Activated naive CD4-positive, alpha-beta T cell treated with anti-CD3 and anti-CD28 coated beads, Interleukin-2, amount 10 ng/mL, durations not matched to agents 7 days and 5 days (primary cell): ENCODE measurements at places on chromosomes 7 and 10.
A peak's percentile ranks its signal among the peaks of the same experiment; 100 is the strongest.

- H3K4me3 ChIP-seq, result no peak overlapping the region
- no peak overlapping the region for H3K27ac ChIP-seq
- no peaks in the 10 kb centered on the region for H3K27me3 ChIP-seq
- H3K4me1 ChIP-seq, result peaks cover 7% of the 10 kb centered on the region
- DNase-seq, result no peak
Observed at GRCh38 chr7:110775046-110775445, 315.9 kb upstream of the LRRN3 start.

DNA sequence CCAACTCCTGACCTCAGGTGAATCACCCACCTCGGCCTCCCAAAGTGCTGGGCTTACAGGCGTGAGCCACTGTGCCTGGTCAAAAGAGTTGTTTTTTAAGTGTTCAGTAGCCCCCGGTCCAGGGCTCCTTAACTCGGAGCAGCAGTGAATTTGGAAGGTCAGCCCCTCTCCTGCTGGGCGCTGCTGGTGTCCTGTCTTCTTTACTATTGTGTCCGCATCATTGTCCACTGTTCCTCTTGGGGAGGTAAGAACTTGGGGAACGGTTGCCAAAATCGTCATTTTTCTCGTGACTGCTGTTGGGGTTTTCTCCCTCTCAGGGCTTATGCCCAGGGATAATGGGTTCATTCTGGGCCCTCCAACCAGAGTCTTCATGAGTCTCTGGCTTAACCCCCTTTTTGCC, 46.7 kb downstream of the CAMK1D start:
- no peaks in the 10 kb centered on the region for H3K27me3 ChIP-seq
- no peak overlapping the region for H3K27ac ChIP-seq
- no peak for DNase-seq
- peaks cover 2% of the 10 kb centered on the region for H3K36me3 ChIP-seq

DNA sequence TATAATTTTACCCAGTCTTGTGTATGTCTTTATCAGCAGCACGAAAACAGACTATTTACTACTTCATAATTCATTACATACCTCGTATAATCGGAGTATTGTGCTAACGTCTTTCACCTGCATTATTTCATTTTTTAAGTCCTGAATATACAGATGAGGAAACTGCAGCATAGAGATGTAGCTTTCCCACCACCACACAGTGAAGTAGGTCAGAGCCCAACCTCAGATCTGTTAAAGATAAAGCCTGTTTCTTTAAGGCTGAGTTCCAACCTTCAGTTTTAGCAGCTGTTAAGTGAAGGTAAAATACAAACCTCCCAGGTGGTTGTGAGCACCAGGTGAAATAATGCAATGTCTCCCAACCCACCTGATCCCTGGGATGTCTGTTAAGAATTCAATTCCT, 2.0 kb upstream of the ADAM12 start:
- H3K4me3 ChIP-seq, result no peak overlapping the region
- no peak overlapping the region for H3K27ac ChIP-seq
- H3K4me1 ChIP-seq, result peaks cover 5% of the 10 kb centered on the region
- no peak for DNase-seq

GRCh38 chr10:52442576-52442975, 128.5 kb downstream of the DKK1 start:
- no peak for DNase-seq
- no peaks in the 10 kb centered on the region for H3K36me3 ChIP-seq
- H3K4me3 ChIP-seq, result no peak overlapping the region
- H3K27me3 ChIP-seq, result no peaks in the 10 kb centered on the region

GRCh38 chr10:110311357-110311949, 6.7 kb upstream of the SMNDC1 start:
- H3K27me3 ChIP-seq, result peaks cover 8% of the 10 kb centered on the region
- no peak overlapping the region for H3K27ac ChIP-seq
- H3K4me1 ChIP-seq, result peaks cover 26% of the 10 kb centered on the region
- no peaks in the 10 kb centered on the region for H3K36me3 ChIP-seq
- H3K4me3 ChIP-seq, result no peak overlapping the region
- peak; percentile 59 for DNase-seq

GRCh38 chr7:114970308-114970707, 48.4 kb downstream of the MDFIC start:
- H3K4me3 ChIP-seq, result no peak overlapping the region
- no peaks in the 10 kb centered on the region for H3K27me3 ChIP-seq
- no peak overlapping the region for H3K27ac ChIP-seq
- H3K36me3 ChIP-seq, result peaks cover 60% of the 10 kb centered on the region
- DNase-seq, result no peak

- DNase-seq, result no peak
- peaks cover 83% of the 10 kb centered on the region for H3K27me3 ChIP-seq
- H3K27ac ChIP-seq, result no peak overlapping the region
- no peaks in the 10 kb centered on the region for H3K36me3 ChIP-seq
Observed at GRCh38 chr10:11823989-11824346, 812 bp downstream of the PROSER2 start.

DNA sequence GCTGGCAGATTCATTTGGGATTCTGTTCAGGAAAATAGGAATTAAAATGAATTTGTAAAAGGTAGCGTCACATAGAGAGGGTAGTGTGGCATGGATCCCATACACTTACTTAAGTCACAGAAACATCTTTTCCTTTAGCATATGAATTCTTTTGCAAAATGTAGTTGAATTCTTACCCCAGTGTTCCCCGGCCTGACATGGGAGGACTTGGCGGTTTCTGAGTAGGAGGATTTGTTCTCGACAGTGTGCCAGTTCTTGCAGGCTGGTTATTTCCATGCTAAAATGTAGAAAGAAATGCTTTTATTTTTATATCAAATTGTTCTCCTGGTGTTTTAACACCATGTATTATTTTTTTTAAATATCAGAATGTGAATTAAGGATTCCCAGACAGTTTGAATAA, 72.6 kb downstream of the PDSS1 start:
- H3K4me1 ChIP-seq, result peaks cover 3% of the 10 kb centered on the region
- H3K27ac ChIP-seq, result no peak overlapping the region
- DNase-seq, result no peak
- H3K4me3 ChIP-seq, result no peak overlapping the region

DNA sequence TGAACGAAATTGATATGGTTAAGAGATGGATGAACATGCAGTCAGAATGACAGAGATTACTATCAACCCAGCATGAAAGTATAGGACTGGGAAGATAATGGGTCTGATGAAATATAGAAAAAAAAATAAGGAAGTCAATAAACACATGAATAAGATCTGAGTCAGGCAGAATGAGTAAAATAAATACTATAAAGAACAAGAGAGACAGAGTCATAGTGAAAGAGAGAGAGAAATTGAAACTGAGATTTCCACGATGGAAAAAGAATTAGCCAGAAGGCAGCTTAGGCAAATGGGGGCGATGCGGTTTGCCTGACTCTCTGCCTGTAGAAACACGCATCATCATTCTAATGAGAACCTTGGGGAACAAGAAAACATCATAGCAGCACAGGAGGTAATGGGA, 26.6 kb downstream of the SEMA3D start:
- H3K27me3 ChIP-seq, result no peaks in the 10 kb centered on the region
- no peaks in the 10 kb centered on the region for H3K36me3 ChIP-seq
- H3K4me1 ChIP-seq, result no peaks in the 10 kb centered on the region
- no peak overlapping the region for H3K4me3 ChIP-seq
- no peak for DNase-seq

GRCh38 chr10:70918851-70919530, 30.6 kb upstream of the PCBD1 start:
- no peaks in the 10 kb centered on the region for H3K4me1 ChIP-seq
- no peak overlapping the region for H3K27ac ChIP-seq
- H3K4me3 ChIP-seq, result no peak overlapping the region
- H3K27me3 ChIP-seq, result peaks cover 31% of the 10 kb centered on the region

GRCh38 chr7:129258649-129259389, 34.0 kb downstream of the AHCYL2 start:
- no peaks in the 10 kb centered on the region for H3K36me3 ChIP-seq
- no peak overlapping the region for H3K27ac ChIP-seq
- no peaks in the 10 kb centered on the region for H3K27me3 ChIP-seq
- H3K4me1 ChIP-seq, result peaks cover 16% of the 10 kb centered on the region
- no peak for DNase-seq
- no peak overlapping the region for H3K4me3 ChIP-seq

DNA sequence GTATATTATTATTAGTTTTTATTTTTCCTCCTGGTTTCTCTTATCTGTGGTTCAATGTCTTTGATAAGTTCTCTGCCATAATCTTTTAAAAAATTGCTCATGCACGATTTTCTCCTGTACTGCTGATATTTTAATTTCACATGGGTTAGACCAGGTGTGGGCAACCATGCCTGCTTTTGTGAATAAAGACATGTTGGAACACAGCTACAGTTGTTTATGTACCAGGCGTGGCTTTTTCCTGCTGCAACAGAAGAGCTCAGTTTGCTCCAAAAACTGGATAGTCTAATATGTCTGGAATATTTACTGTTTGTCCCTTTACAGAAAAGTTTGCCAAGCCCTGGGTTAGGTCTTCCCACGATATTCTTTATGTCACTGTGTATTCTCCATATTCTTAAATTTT, 105.2 kb downstream of the VWC2 start:
- peaks cover 4% of the 10 kb centered on the region for H3K27me3 ChIP-seq
- H3K4me3 ChIP-seq, result no peak overlapping the region
- H3K4me1 ChIP-seq, result no peaks in the 10 kb centered on the region
- H3K27ac ChIP-seq, result no peak overlapping the region
- no peak for DNase-seq
- no peaks in the 10 kb centered on the region for H3K36me3 ChIP-seq

- no peaks in the 10 kb centered on the region for H3K36me3 ChIP-seq
- no peak within 1 kb of the TSS for H3K4me3 ChIP-seq
- H3K4me1 ChIP-seq, result peaks cover 3% of the 10 kb centered on the region
- DNase-seq, result no peak
- no peak within 1 kb of the TSS for H3K27ac ChIP-seq
Observed at GRCh38 chr7:30911561-30911969, at the start of gene AQP1. TSS of gene AQP1 (plus strand) at chr7:30911853. CDS start at chr7:30911910, 57 bp downstream.

- peaks cover 13% of the 10 kb centered on the region for H3K27me3 ChIP-seq
- no peak overlapping the region for H3K27ac ChIP-seq
- no peak for DNase-seq
- no peaks in the 10 kb centered on the region for H3K36me3 ChIP-seq
Observed at GRCh38 chr7:51458693-51459092, 142.1 kb upstream of the COBL start.

DNA sequence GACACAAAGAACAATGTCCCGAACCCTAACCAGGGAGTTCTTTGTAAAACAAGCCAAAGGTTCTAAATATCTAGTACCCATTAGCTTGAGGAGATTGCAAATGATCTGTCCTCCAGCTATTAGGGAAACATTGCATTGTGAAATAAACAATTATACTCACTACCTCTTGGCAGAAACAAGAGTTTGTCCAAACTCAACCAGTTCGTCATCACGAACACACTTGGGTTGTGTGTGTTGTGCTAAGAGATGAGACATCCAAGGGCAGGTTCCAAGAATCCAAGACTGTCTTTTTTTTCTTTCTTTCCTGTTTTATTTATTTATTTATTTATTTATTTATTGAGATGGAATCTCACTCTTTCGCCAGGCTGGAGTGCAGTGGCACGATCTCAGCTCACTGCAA, 793.1 kb upstream of the AUTS2 start:
- no peaks in the 10 kb centered on the region for H3K36me3 ChIP-seq
- no peaks in the 10 kb centered on the region for H3K4me1 ChIP-seq
- no peak overlapping the region for H3K27ac ChIP-seq
- H3K27me3 ChIP-seq, result no peaks in the 10 kb centered on the region
- no peak for DNase-seq

GRCh38 chr7:5594616-5595544, 171.2 kb upstream of the TNRC18 start:
- H3K36me3 ChIP-seq, result no peaks in the 10 kb centered on the region
- peaks cover 26% of the 10 kb centered on the region for H3K4me1 ChIP-seq
- peak overlapping the region; percentile 50 for H3K4me3 ChIP-seq
- peak overlapping the region; percentile 71 for H3K27ac ChIP-seq
- H3K27me3 ChIP-seq, result peaks cover 77% of the 10 kb centered on the region

GRCh38 chr10:94069884-94070283, 76.2 kb downstream of the PLCE1 start:
- H3K27ac ChIP-seq, result no peak overlapping the region
- no peak for DNase-seq
- no peak overlapping the region for H3K4me3 ChIP-seq
- no peaks in the 10 kb centered on the region for H3K4me1 ChIP-seq

GRCh38 chr7:124124201-124124600, 91.3 kb upstream of the TMEM229A start:
- DNase-seq, result no peak
- no peak overlapping the region for H3K4me3 ChIP-seq
- no peaks in the 10 kb centered on the region for H3K4me1 ChIP-seq
- no peaks in the 10 kb centered on the region for H3K36me3 ChIP-seq
